Esophagus squamous epithelium (tissue), 5 donors: ENCODE measurements at places on chromosomes 4 and X.

DNA sequence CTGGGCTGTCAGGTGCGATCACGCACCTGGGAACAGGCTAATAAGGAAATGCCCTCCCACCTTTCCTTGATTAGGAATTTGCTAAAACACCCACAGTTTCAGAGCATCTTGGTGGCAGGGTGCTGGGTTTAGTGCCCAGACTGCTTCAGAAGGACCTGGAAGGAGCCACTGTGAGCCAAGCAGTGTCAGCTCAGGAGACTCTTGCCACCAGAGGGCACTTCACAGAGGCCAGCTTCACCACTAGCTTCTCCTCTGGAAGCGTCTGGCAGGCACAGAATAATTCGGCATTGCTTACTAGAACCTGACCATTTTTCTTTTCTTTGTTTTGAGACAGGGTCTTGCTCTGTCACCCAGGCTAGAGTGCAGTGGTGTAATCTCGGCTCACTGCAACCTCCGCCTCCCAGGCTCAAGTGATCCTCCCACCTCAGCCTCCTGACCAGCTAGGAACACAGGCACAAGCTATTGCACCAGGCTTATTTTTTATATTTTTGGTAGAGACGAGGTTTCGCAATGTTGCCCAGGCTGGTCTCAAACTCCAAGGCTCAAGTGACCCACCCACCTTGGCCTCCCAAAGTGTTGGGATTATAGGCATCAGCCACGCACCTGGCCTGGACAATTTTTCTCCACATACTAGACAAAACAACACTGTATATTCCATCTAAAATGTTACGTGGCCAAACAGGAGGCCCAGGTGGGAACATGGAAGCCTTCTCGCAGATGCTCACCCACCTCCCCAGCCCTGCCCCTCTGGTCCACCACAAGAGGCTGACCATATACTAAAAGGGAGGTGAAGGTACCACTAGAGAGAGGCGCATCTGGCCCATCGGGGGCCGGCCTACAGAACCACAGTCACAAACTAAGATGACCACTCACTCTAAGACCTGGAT is 14.1 kb downstream of the NOP14 start:
- peaks cover 100% of the 10 kb centered on the region for H3K36me3 ChIP-seq
- DNase-seq = no peak
- H3K4me3 ChIP-seq = no peak overlapping the region
- H3K27ac ChIP-seq = no peak overlapping the region
- no peaks in the 10 kb centered on the region for H3K27me3 ChIP-seq
- no peaks in the 10 kb centered on the region for H3K4me1 ChIP-seq

GRCh38 chr4:165502916-165503907 is 124.4 kb downstream of the CPE start:
- no peak for DNase-seq
- no peak overlapping the region for H3K27ac ChIP-seq
- no peaks in the 10 kb centered on the region for H3K27me3 ChIP-seq

DNA sequence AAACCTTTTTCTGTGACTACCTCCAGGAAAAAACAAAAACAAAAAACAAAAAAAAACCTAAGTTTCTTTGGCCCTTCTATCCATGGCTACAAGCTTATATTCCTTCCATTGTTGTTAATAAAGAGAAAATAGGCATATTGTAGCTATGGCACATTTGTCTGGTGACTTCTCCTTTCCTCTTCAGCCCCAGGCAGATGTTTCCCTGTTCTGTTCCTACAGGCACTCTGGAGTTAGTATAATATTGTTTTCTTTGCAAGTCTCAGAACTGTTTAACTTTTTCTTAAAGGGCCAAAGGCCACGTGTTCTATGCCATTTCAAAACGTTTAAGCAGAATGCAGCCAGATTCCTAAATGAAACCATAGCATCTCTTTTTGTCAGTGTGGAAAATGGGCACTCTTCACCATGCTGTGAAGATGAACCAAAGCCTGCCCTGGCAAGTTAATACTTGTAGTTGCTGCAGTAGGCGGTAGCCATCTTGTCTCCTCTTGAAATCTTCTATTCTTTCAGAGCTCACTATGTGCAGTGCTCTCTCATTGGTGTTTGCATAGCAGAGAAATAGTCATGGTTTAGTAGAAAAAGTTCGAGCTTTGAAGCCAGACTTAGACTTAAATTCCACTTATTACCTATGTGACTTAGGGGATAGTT is 44.8 kb upstream of the MTMR1 start:
- no peak for DNase-seq
- H3K36me3 ChIP-seq = peaks cover 47% of the 10 kb centered on the region
- H3K4me1 ChIP-seq = peaks cover 15% of the 10 kb centered on the region
- H3K27ac ChIP-seq = peak overlapping the region; percentile 25

DNA sequence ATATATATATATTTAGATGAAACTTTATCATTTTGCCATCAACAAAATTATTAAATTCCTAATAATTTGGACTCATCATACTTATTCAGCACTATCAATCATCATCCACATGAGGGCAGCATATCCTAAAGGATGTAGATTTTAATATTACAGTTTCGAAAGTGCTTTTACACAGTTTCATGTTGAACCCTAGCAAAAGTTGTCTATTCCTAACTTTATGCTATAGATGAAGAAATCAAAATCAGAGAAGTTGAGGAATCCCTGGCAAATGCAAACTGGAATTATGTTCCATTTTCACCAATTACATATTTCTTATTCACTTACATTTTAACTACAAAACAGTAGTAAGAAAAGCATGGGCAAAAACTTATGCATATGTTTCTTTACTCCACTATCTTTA is 36.6 kb upstream of the UGT2A1 start:
- H3K36me3 ChIP-seq = no peaks in the 10 kb centered on the region
- DNase-seq = no peak
- H3K27me3 ChIP-seq = no peaks in the 10 kb centered on the region
- no peak overlapping the region for H3K4me3 ChIP-seq
- H3K27ac ChIP-seq = no peak overlapping the region

- H3K27ac ChIP-seq = no peak overlapping the region
- H3K4me1 ChIP-seq = no peaks in the 10 kb centered on the region
- no peaks in the 10 kb centered on the region for H3K27me3 ChIP-seq
- no peaks in the 10 kb centered on the region for H3K36me3 ChIP-seq
Observed at GRCh38 chr4:177986236-177986635, 544.0 kb upstream of the AGA start.

DNA sequence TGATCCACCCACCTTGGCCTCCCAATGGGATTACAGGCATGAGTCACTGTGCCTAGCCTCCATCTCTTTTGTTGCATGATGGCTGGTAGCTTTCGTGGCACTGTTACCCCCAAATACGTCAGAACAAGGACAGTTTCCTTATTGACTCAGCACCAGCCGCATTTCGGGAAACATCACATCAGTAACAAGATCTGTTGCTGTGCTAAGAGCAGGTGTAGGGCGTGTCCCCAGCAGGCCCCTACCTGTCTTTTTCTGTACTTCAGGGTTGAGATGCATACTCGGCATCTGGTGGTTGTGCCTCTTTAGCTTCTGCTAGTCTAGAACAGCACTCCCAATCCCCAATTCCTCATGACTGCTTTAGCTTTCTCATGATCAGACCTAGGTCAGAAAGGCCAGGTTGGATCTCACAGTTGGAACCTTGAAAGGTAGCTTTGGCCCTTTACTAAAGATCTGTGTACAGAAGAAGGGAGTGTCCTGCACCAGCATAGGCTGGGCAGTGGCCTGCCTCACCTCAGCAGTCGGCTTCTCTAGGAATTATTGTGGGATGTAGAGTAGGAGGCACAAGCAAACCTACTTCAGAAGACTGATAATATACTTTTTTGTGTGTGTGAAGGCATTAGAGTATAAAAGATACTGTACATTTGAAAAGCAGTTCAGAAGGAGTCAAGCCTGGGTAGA is 36.8 kb downstream of the NSD2 start:
- H3K27ac ChIP-seq = peak overlapping the region; percentile 76
- H3K4me1 ChIP-seq = peaks cover 51% of the 10 kb centered on the region
- DNase-seq = no peak

GRCh38 chrX:64975989-64976672 is at the start of gene ZC4H2:
ZC4H2 (minus strand) TSS chrX:64976450; CDS start chrX:64976377, 73 bp downstream.
- peak; percentile 1 for DNase-seq
- H3K36me3 ChIP-seq = no peaks in the 10 kb centered on the region
- no peaks in the 10 kb centered on the region for H3K27me3 ChIP-seq
- peak within 1 kb of the TSS; percentile 71 for H3K4me3 ChIP-seq
- H3K27ac ChIP-seq = no peak within 1 kb of the TSS

DNA sequence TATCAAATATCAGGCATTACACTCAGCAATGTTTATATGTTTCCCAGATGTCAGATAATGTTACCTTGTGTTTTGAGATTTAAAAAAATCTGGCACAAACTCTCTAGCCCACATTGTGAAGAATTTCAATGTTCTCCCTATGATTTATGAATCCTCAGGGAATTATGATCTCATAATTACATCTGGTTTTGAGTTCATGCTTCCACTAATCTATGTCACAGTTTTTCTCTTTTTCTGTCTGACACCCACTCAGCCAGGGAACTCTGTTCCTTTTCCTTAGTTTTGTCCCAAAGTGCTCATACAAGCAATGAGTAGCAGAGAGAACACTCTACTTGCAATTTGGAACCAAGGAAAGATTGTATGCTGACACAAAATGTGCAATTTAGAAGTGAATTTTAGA is 212.1 kb upstream of the POF1B start:
- H3K4me1 ChIP-seq = no peaks in the 10 kb centered on the region
- DNase-seq = no peak
- no peak overlapping the region for H3K4me3 ChIP-seq
- no peak overlapping the region for H3K27ac ChIP-seq
- H3K27me3 ChIP-seq = no peaks in the 10 kb centered on the region
- H3K36me3 ChIP-seq = no peaks in the 10 kb centered on the region

DNA sequence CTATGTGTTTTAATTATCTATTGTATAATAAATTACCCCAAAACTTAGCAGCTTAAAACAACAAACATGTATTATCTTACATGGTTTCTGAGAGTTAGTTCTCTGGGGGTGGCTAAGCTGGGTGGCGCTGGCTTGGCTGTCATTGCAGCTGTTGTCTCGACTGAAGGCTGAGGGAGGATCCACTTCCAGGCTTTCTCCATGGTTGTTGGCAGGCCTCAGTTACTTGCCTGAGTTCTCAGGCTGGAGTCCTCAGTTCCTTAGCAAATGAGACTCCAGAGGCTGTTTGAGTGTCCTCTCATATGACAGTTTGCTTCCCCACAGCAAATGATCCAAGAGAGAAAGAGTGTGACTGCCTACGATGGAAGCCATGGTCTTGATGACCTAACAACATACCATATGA is 23.5 kb upstream of the GALNT7 start:
- H3K27ac ChIP-seq = no peak overlapping the region
- DNase-seq = no peak
- no peaks in the 10 kb centered on the region for H3K36me3 ChIP-seq
- no peak overlapping the region for H3K4me3 ChIP-seq

DNA sequence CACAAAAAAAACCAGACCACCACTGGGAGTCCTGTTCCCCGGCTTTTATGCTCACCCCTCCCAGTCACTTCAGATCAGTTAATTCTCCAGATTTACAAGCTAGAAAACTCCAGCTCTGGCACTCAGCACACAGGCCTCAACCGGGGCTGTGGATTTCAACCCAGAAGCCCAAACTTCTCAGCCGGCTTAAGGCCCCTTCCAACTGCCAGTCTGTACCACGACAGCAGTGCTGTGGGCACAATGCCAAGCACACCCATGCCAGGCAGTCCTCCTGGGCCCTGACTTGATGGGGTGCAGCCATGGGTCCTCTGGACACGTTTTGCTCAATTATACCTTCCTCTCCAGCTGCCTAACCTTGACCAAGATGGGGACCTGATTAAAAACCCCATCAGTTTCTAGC is 12.2 kb downstream of the SOD3 start:
- no peak overlapping the region for H3K27ac ChIP-seq
- H3K27me3 ChIP-seq = no peaks in the 10 kb centered on the region
- no peaks in the 10 kb centered on the region for H3K36me3 ChIP-seq
- H3K4me1 ChIP-seq = no peaks in the 10 kb centered on the region

- H3K27ac ChIP-seq = no peak overlapping the region
- H3K4me3 ChIP-seq = no peak overlapping the region
- H3K27me3 ChIP-seq = no peaks in the 10 kb centered on the region
- H3K4me1 ChIP-seq = no peaks in the 10 kb centered on the region
Observed at GRCh38 chr4:59412739-59413138, 1787.4 kb upstream of the ADGRL3 start.

GRCh38 chrX:51606446-51606845 is 12.3 kb downstream of the CENPVL3 start:
- H3K4me3 ChIP-seq = no peak overlapping the region
- no peaks in the 10 kb centered on the region for H3K4me1 ChIP-seq
- H3K27me3 ChIP-seq = no peaks in the 10 kb centered on the region
- H3K27ac ChIP-seq = no peak overlapping the region
- H3K36me3 ChIP-seq = no peaks in the 10 kb centered on the region
- no peak for DNase-seq

GRCh38 chr4:73653695-73654106 is 33.5 kb upstream of the RASSF6 start:
- DNase-seq = no peak
- H3K4me1 ChIP-seq = peaks cover 10% of the 10 kb centered on the region
- H3K36me3 ChIP-seq = no peaks in the 10 kb centered on the region
- no peaks in the 10 kb centered on the region for H3K27me3 ChIP-seq
- H3K4me3 ChIP-seq = no peak overlapping the region
- H3K27ac ChIP-seq = no peak overlapping the region

GRCh38 chr4:168993714-168994510 is 16.1 kb downstream of the CBR4 start:
- peaks cover 46% of the 10 kb centered on the region for H3K36me3 ChIP-seq
- no peaks in the 10 kb centered on the region for H3K27me3 ChIP-seq
- DNase-seq = no peak
- H3K27ac ChIP-seq = no peak overlapping the region
- peaks cover 11% of the 10 kb centered on the region for H3K4me1 ChIP-seq

- H3K4me1 ChIP-seq = no peaks in the 10 kb centered on the region
- no peaks in the 10 kb centered on the region for H3K36me3 ChIP-seq
Observed at GRCh38 chr4:175927121-175927520, 115.1 kb upstream of the GPM6A start.

- H3K4me3 ChIP-seq = no peak overlapping the region
- H3K27me3 ChIP-seq = no peaks in the 10 kb centered on the region
Observed at GRCh38 chr4:3122081-3122563, 47.6 kb downstream of the HTT start.

DNA sequence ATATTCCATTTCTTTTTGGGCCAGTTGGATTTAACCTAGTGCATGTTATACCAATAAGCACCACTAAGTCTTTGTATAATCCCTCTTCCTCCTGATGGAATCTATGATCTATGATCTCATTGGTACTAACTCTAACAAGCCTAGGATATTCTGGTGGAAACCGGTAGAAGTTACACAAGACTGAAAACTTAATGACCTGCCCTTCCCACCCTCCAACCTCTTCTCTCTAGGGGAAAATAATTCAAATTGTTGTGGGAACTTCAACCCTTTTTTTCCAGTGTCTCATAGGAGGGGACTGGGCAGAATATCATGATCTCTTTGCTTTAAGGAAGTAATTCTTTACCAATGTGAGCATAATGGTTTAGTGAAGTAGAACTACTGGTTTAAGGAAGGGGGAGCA is 289.5 kb upstream of the BOD1L1 start:
- no peaks in the 10 kb centered on the region for H3K36me3 ChIP-seq
- peaks cover 19% of the 10 kb centered on the region for H3K4me1 ChIP-seq
- no peak overlapping the region for H3K4me3 ChIP-seq
